Osteoblast (primary cell): ENCODE measurements at places on chromosomes 4 and X. TPM values are rescaled to one million over a fixed set of nuclear protein-coding genes. Genes with fewer than 3 reads are reported as not detected.

DNA sequence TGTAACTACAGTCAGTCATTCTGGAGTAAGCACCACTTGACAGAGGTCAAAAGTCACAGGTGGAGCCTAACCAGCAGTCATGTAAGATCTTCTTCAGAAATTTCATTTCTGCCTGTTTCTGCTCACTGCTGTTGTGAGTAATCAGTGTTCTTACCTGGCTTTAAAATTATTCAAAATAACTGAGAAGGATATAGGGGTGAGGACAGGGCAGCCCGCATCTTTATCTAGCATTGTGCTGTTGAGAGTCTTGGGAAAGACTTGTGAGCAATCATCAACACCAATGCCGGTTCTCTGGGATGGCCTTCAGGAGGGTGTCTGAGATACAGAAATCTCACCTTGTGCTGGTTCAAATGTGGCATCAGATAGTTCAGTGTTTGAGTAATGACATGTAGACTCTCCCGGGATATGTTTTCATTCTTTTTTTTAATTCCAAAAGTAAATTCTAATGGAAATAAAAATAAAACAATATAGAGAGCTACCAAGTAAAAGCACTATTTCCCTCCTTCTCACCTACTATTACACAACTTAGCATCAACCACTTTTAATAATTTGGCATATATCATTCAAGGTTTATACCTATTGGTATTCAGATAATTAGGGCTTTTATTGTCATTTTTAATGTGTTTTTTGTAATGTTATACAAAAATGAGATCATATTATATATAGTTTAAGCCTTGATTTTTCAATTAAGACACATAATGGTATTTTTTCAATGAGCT is 37.1 kb downstream of the AREG start:
- no peaks in the 10 kb centered on the region for H3K36me3 ChIP-seq
- no peaks in the 10 kb centered on the region for H3K4me1 ChIP-seq
- DNase-seq = no peak
- no peak overlapping the region for H3K27ac ChIP-seq
- no peak overlapping the region for H3K4me3 ChIP-seq
- no peaks in the 10 kb centered on the region for H3K27me3 ChIP-seq

GRCh38 chr4:81960961-81961360 is 412.8 kb downstream of the HNRNPD start:
- no peak overlapping the region for H3K27ac ChIP-seq
- no peak for DNase-seq
- H3K4me3 ChIP-seq = no peak overlapping the region
- H3K36me3 ChIP-seq = no peaks in the 10 kb centered on the region
- H3K27me3 ChIP-seq = no peaks in the 10 kb centered on the region
- no peaks in the 10 kb centered on the region for H3K4me1 ChIP-seq

DNA sequence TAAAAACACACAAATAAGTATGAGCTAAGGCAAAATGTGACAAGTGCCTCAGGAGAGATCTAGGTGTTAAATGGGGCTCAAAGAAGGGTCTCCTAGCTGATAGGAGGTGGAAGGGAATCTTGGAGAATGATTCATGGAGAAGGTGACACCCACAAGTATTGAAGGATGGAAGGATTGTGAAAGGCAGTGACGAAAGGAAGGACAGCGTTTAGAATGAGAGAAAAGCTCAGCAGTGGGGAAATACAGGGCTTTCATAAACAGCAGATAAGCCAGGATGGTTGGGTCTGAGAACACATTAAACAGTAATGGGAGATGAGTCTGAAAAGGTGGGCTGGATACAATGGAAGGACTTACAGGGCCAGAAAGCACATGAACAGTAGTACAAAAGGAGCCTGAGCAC is 11.5 kb downstream of the ANXA5 start:
- H3K27ac ChIP-seq = peak overlapping the region; percentile 11
- H3K27me3 ChIP-seq = no peaks in the 10 kb centered on the region
- DNase-seq = no peak
- H3K36me3 ChIP-seq = peaks cover 78% of the 10 kb centered on the region

DNA sequence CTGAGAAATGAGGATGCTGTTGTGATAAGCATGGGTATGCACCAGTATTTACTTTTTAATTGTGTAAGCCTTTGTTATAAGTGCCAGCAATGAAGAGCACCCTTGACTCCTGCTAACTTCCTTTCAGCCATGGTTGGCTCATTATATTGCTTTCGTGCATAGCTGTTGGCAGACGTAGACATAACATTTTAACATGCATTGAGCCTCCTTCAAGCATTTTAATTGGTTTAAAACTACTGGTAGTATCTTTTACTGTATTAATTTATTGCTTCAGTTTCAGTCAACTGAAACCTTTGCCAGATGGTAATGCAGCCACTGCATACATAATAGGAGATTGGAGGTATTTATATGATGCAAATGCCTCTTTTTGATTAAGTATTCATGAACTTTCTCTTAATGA is 1285.4 kb downstream of the PCDH18 start:
- no peaks in the 10 kb centered on the region for H3K27me3 ChIP-seq
- DNase-seq = no peak
- H3K4me3 ChIP-seq = no peak overlapping the region
- no peaks in the 10 kb centered on the region for H3K4me1 ChIP-seq
- no peaks in the 10 kb centered on the region for H3K36me3 ChIP-seq

GRCh38 chr4:176011529-176011928 is 54.1 kb upstream of the WDR17 start:
- H3K27ac ChIP-seq = no peak overlapping the region
- no peaks in the 10 kb centered on the region for H3K36me3 ChIP-seq

GRCh38 chr4:35938936-35939335 is 305.4 kb downstream of the ARAP2 start:
- H3K27me3 ChIP-seq = no peaks in the 10 kb centered on the region
- no peak for DNase-seq
- no peak overlapping the region for H3K27ac ChIP-seq
- H3K36me3 ChIP-seq = no peaks in the 10 kb centered on the region
- no peaks in the 10 kb centered on the region for H3K4me1 ChIP-seq
- no peak overlapping the region for H3K4me3 ChIP-seq

DNA sequence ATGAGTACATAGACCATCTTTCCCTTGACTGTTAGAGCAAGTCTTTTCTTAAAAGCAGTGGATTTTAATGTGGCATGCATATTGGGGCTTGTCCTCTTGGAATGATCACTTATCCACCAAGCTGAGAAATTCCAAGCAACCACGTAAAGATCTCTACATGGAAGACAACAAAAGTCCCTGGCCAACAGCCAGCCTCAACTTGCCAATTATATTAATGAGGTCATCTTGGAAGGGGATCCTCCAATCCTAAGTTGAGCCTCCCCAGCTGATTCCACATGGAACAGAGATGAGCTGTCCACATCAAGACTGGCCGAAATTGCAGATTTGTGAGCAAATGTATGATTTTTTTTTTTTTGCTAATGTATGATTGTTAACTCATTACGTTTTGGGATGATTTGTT is 20.6 kb upstream of the FTHL17 start:
- no peak for DNase-seq
- no peak overlapping the region for H3K27ac ChIP-seq
- no peaks in the 10 kb centered on the region for H3K36me3 ChIP-seq
- H3K27me3 ChIP-seq = no peaks in the 10 kb centered on the region
- no peak overlapping the region for H3K4me3 ChIP-seq

GRCh38 chrX:9704876-9705465 is 60.7 kb downstream of the GPR143 start:
- no peak overlapping the region for H3K27ac ChIP-seq
- no peaks in the 10 kb centered on the region for H3K36me3 ChIP-seq
- H3K4me1 ChIP-seq = no peaks in the 10 kb centered on the region
- no peak for DNase-seq

The ADRA2C gene
- total RNA-seq = 1.1 and 1.5 TPM in 2 replicates

The PSAPL1 gene
- total RNA-seq = not detected in 2 replicates

The FABP2 gene
- not detected in 2 replicates for total RNA-seq
